ENCODE measurements at places on chromosomes 16 and 17.

- no peak overlapping the region for H3K27ac ChIP-seq
- peaks cover 16% of the 10 kb centered on the region for H3K4me1 ChIP-seq
- H3K4me3 ChIP-seq: no peak overlapping the region
- no peaks in the 10 kb centered on the region for H3K27me3 ChIP-seq
- H3K36me3 ChIP-seq: peaks cover 8% of the 10 kb centered on the region
Observed at GRCh38 chr17:80650331-80650672, 105.7 kb downstream of the RPTOR start.

DNA sequence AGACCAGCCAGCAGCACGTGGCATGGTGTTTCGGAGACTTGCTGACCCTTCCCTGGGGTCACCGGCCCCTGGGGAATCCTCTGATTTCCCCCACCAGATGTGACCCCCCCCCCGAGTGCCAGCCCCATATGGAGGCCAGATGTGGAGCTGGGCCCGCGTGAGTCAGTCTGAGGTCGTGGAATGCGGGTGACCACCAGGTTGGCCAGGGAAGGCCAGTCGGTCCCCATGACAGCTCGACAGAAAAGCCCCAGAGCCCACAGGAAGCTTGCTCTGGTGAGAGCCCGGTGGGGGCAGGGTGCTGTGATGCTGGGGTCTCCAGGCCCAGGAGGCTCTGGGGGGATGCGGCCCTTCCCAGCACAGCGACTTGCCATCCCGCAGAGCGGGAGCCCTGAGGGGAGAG lies 209.0 kb downstream of the NTN1 start:
- no peak overlapping the region for H3K27ac ChIP-seq
- H3K4me1 ChIP-seq: no peaks in the 10 kb centered on the region
- DNase-seq: no peak
- H3K4me3 ChIP-seq: no peak overlapping the region

DNA sequence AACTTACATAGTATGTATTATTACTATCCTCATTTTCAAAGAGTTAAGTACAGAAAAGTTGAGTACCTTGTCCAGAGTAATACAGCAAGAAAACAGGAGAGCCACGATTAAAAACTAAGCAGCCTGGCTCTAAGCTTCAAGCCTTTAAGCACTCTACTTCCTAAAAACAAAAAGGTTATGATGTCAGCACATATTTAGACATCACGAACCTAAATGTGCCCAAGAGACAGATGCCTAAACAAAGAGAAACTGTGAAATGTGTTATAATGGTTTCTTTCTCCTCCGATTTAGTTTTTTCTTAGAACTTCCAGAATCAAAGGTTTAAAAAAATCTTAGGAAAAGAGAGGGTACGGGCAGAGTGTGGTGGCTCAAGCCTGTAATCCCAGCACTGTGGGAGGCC lies 151.0 kb downstream of the VPS53 start:
- H3K4me3 ChIP-seq: no peak overlapping the region
- peaks cover 9% of the 10 kb centered on the region for H3K4me1 ChIP-seq
- no peak for DNase-seq
- no peaks in the 10 kb centered on the region for H3K27me3 ChIP-seq
- no peak overlapping the region for H3K27ac ChIP-seq
- H3K36me3 ChIP-seq: peaks cover 63% of the 10 kb centered on the region

DNA sequence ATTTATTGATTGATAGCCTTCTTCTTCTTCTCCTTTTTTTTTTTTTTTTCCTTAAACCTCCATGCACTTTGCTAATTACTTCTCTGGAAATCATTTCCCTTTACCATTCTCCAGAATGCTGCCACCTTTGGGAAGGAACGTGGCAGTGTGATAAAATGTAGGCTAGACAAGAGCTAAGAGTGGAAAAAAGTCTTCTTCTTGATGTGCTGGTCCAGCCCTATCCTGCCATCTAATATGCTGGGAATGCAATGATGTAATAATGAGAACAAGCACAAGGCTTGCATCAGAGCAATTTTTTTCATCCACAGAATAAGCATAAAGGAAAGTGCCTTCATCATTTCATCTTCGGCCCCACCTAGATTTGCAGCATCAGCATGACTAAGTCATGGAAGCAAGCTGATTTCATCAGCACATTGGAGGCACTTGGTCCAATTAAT lies 128.7 kb upstream of the ZFHX3 start:
- H3K27me3 ChIP-seq: peaks cover 2% of the 10 kb centered on the region
- no peak for DNase-seq
- no peak overlapping the region for H3K4me3 ChIP-seq
- H3K27ac ChIP-seq: no peak overlapping the region
- H3K36me3 ChIP-seq: no peaks in the 10 kb centered on the region

DNA sequence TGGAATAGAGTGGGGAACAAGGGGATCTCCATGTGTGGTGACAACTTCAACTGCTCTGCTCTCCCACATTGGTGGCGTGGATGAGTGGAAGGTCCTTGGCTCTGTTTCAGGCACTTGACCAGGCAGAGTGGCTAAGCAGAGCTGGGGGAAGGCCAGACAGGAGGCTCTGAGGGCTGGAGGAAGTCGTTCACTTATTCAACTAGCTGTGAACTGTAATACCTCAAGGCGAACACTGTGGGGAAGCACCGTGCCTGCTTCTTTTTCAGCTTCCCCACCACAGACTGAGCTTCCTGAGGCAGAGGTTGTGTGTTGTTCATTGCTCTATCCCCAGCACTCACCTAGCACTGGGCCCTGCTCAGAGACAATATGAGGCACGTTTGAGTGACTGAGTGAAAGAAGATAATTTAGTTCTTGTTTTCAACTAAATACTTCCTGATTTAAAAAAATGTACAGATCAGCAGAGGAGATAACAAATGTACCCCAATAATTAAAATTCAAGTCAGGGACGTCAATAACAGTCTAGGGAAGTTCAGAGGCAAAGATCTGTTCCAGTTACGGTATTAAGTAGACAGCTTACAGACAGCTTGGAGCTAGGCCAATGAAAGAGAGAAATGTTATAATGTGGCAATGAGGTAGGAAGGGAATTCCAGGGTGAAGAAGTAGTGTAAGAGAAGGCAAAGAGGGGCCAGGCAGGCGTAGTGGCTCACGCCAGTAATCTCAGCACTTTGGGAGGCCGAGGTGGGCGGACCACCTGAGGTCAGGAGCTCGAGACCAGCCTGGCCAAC lies 34.7 kb downstream of the MYO18A start:
- DNase-seq: peak; percentile 36
- no peaks in the 10 kb centered on the region for H3K27me3 ChIP-seq
- H3K27ac ChIP-seq: peak overlapping the region; percentile 78
- H3K36me3 ChIP-seq: no peaks in the 10 kb centered on the region
